Activated T-helper 1 cell treated with Interleukin-2 at 50 U/mL for 16 hours (primary cell): ENCODE measurements at places on chromosomes 5 and 9.

DNA sequence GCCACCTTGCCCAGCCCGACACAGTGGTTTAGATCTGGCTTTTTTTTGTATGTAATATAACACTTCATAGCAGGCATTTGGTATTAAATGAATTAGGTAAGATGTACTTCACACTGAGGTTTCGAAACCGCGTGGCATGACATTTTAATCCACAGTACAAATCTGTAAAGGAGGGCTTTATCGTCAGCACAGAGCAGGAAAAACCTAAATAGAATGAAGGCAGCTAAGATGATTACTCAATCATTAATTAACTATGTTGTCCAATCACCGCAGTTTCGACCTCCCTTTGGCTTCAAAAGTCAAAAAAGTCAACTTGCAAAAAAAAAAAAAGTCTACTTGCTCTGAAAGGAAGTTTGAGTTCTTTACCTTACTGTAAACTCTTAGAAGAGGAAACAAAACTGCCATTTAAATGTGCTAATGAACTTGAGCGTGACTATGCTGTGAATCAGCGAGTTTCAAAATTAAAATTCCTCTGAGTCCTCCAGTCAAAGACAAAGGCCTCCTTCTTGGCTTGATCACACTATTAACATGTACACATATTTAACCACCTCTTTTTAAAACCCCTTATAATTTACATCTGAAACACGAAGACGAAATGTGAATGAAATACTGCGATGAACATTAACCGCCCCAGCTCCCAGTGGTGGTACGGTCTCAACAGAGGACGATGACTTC, 698 bp upstream of the SEC24A start:
- no peak for DNase-seq

DNA sequence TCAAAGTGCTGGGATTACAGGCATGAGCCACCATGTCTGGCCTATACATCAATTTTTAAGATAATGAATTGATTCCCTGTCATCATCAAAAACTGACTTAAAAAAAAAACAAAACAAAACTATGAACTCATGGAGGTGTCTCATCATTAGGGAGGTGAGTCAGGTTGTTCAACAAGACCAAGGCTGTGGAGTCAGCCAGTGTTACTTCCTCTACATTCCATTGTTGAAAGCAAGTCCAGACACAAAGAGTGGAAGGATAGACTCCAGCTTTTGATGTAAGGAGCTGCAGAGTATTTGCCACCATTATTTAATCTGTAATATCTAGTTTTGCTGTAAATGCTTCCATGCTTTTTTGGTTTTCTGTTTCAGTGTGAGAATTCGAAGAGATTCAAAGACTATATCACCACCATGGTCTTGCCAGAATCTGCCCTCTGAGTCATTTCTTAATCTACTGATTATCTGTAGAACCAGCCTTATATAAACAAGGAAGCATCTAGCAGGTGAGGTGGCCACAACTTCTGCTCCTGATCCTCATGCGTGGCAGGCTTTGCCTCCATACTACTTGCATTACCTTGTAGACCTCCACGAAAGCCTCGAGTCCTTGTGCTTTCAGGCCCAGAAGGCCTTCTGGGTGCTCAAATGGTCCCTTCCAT, 156.1 kb downstream of the FGF1 start:
- no peak for DNase-seq

DNA sequence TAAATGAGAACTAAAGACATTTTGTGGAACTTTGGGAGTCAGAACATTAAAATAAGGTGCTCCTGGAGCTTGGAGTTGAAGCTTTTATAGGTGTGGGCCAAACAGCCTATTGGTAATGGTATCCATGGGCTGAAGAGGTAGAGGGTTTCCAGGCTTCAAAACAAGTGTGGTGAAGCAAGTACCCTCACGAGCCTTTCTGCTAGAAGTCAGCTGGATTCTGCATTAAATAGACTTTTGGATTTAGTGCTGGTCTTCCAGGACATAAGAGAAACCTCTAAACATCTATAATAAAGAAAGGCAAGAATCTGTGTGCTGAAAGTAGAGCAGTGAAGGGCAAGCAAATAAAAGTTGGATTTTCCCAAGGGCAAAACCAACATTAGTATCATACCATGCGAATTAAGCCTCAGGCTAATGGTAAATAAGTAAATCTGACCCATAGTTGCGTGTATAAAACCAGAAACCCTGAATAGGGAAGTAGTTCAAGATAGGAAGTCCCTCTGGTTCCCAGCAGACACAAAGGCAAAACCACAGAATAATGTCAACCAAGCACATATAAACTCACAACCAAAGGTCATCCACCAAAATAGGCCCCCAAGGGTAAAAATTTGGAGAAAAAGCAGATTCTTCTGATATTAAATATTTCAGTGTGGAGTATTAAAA, 306.3 kb downstream of the TLE4 start:
- DNase-seq = no peak

GRCh38 chr5:74169701-74170100, 470.8 kb downstream of the ENC1 start:
- DNase-seq = no peak

GRCh38 chr9:23779220-23779619, 46.8 kb downstream of the ELAVL2 start:
- DNase-seq = no peak

DNA sequence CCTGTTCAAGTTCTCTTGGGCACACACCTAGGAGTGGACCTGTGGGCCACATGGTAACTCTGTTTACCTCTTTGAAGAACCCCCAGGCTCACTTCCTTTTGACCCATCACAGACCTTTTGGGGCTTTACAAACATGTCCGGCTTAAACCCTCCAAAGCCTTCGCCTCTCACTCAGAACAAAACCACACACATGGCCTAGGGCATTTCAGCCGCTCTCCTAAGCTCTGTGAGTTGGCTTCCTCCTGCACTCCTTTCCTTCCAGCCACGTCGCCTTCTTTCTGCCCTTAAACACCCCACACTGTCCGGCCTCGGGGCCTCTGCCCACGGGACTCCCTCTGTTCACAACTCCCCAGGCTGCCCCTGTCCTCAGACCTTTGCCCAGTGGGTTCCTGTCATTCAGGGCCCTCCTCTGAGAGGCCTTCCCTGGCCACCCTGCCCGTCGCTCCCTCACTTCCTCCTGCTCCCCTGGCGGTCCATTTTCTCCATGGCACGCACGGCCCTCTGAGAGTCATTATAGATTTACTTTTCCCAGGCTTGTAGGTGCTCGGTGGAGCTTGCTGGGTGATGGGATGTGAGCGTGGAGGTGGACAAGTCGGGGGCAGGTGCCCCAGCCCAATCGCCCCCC, 1.9 kb downstream of the DOK3 start:
- no peak for DNase-seq

DNA sequence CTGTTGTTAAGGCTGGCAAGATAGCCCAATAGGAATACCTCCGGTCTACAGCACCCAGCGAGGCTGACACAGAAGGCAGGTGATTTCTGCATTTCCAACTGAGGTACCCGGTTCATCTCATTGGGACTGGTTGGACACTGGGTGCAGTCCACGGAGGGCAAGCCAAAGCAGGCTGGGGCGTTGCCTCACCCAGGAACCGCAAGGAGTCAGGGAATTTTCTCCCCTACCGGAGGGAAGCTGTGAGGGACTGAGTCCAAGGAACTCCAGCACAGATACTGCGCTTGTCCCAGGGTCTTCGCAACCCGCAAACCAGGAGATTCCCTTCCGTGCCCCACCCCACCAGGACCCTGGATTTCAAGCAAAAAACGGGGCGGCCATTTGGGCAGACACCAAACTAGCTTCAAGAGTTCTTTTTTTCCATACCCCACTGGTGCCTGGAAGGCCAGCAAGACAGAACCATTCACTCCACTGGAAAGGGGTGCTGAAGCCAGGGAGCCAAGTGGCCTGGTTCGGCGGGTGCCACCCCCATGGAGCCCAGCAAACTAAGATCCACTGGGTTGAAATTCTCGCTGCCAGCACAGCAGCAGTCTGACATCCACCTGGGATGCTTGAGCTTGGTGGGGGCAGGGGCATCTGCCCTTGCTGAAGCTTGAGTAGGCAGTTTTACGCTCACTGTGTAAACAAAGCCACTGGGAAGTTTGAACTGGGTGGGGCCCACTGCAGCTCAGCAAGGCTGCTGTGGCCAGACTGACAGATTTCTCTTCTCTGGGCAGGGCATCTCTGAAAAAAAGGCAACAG, 647.2 kb downstream of the BNC2 start:
- DNase-seq = no peak

- no peak for DNase-seq
Observed at GRCh38 chr5:103706939-103707682, 144.5 kb upstream of the NUDT12 start.

DNA sequence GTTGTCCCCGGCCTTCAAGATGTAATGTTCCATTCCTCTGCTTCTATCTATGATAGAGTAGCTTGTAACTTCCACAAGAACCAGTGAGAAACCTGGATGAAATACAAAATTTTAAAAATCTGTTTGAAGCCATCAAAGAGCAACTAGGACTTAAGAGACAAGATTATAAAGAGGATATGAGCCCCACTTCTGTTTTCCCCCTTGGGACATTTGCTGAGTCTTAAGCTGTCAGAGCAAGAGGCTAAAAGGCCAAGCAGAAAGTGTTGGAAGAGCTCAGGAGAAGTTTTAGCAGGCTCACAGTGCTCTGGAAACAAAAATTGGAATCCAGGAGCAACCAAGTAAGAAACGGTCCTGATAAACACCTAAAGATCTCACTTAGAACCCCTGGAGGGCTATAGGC, 76.1 kb downstream of the ADRB2 start:
- DNase-seq = no peak

DNA sequence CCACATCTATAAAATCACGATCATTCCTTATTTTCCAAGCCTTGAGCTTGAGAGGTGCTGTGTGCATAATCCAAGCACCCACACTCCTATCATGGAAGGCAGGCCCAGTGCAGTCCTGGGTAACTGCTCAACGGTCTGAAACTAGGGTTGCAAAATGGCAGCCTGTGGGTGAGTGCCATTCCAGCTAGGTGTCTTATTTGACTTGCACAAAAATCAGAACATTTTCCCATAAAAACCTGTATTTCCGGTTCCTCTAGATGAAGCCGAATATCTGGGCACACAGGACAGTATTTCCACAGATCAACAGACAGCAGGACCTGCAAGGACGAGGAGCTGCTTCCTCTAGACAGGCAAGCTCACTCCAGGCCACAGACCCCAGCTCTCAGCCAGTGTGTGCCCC, 588.8 kb downstream of the BNC2 start:
- no peak for DNase-seq

DNA sequence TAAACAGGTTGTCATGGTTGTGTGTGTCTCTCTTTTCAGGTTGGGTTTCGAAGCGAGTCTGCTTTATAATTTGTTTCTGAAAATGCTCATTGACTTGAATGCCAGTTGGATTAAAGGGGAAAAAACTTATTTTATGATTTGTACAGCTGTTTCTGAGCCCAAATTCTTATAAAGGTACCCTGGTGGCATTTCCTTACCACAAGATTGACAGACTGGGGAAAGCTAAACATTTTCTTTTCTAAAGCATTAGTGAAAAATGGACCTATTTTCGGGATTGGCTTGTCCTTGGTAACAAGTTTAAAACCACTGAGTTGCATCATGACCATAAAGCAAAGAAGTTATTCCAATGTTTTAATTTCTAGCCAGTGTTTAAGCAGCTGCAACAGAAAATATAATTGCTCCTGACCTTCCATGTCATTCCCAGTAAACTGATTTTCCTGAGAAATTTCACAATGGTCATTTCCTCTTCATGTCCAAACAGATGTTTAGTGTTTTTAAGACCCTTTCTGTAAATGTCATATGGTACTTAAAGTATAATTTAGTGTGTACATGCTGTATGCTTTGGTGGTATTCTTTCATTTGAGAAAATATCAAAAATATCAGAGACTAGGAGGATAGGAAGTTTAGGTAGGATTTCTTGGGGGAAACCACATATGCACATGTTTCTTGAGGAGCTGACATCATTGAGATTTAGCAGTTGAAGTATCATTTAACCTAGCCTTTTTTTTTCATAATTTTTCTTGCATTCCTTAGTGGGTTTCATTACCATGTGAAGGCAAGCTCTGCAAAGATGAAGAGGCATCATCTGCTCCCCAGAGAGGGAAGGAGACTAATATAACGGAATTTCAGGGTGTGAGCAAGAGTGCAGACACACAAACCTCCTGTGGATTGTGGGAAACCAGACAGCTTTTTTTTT, 667.1 kb upstream of the RGMB start:
- DNase-seq = no peak

DNA sequence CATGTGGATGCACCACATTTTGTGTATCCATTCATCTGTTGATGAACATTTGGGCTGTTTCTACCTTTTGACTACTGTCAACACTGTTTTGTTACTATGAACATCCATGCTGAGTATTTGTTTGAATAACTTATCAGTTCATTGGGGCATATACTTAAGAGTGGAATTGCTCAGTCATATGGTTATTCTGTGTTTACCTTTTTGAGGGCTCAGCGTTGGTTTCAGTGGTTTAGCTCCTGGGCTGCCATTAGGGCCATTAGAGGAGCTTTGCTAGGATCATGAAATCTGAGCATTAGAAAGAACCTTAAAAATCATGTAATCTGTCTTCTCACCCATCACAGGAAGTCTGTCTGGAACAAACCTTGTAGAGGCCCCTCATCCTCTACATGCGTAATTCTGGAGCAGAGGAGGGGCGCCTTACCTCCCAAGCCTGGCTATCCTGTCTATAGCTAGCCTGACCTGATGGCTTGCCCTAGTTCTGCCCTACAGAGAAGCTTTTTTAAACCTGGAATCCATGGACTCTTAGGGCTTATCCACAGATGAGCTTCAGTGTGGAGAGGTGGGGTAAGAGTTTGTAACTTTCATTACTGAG, 92.9 kb downstream of the PDZD2 start:
- DNase-seq = no peak

- no peak for DNase-seq
Observed at GRCh38 chr9:101428909-101429308, 6.7 kb downstream of the ALDOB start.

- DNase-seq = no peak
Observed at GRCh38 chr5:61823781-61824180, 482.2 kb upstream of the KIF2A start.

DNA sequence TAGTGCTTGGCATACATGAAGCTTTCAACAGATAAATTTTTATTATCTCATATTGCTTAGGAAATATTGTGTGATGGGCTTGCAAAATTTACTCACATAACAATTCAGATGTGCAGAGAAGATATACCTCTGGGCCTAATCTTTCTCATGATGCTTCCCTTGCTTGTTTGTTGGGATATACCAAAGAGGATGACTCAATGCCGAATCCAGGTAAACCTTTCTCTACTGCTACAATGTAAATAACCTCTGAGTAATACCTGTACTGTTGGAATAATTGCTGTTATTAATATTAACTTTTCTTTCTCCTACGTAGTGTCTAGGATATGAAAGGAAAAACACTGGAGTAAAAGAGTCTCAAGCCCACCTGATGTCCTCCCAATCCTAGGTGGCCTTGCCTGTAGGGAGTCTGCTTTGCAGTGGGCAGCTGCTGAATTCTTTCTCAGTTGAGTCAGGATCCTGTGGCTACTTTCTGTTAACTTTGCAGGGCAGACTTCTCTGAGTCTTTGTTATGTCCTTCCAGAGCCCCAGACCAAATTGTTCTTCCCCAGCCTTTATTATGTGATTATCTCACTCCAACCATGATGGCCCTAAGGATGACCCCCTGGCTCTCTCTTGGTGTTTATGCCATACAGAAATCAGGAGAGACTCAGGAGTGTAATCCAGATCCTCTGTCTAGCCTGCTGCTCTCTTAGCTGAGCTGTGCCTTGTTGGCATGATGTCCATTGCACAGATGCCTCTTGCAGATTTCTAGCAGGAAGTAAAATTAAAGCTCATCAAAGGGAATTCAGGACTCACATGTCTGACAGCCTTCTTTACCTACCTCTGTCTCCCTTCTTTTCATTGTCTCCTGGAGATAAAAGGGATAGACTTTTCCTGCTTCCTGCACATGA, 208.1 kb downstream of the SNX18 start:
- DNase-seq = no peak
